ENCODE measurements at places on chromosomes 7 and 10.

DNA sequence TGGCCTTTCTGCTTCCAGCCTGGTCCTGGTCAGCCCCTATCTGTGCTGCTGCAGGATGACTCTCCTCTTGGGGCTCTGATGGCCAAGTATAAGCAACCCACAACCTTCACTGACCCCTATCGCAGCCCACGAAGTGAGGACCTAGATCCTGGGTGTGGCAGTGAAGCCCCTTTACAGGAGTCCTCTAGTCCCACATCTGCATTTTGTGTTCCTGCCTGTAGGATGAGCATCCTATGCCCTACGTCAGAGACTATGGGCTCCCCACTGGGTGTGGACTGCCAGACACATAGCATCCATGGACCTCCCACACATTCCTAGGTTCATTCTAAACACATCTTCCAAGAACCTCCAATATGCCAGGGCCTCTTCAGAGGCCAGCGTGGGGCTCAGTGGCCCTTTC lies 29.0 kb downstream of the ARHGAP22 start:
- DNase-seq: no peak

DNA sequence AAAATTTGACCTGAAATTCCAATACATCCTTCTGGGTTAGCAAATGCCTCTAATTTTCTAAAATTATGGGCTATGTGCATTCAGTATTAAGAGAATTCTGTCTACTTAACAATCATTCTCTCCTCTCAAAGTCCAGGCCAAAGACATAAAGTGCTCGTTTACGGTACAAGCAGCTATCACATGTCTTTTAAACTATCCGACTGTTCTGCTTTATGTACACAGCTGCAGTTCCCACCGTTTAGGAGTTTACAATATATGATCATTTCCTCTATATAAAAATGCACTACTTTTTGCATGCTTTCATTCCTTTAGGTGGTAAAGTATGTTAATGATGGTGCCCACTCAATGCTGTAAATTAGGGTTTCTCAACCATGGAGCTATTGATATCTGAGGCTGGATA lies 34.0 kb downstream of the CDK6 start:
- no peak for DNase-seq

GRCh38 chr10:72329290-72330068 lies 25.2 kb downstream of the DNAJB12 start:
- DNase-seq: no peak

- DNase-seq: no peak
Measured at GRCh38 chr7:94513565-94513860, 3.9 kb downstream of the CASD1 start.

- no peak for DNase-seq
Measured at GRCh38 chr7:85010306-85010705, 176.6 kb downstream of the SEMA3D start.

DNA sequence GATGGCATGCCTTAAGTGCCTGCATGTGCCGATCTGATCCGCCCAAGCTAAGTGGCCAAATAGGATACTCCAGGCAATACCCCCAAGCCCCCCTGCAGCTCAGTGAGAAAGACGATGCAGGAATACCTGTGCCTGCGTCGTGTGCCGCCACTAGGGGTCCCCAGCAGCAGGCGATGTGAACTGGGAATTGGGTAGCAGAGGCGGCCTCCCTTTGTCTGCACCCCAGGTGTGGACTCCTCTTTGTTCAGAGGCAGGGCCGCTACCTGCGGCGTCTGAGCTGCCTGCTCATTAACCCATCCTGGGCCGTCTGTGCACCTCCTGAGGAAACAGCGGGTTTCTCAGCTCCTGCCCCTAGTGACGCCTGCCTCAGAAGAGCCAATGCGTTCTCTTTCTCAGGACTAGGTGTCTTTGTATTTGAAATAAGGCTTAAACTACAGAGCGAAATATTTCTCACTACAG lies 4.8 kb upstream of the CHN2 start:
- DNase-seq: no peak

DNA sequence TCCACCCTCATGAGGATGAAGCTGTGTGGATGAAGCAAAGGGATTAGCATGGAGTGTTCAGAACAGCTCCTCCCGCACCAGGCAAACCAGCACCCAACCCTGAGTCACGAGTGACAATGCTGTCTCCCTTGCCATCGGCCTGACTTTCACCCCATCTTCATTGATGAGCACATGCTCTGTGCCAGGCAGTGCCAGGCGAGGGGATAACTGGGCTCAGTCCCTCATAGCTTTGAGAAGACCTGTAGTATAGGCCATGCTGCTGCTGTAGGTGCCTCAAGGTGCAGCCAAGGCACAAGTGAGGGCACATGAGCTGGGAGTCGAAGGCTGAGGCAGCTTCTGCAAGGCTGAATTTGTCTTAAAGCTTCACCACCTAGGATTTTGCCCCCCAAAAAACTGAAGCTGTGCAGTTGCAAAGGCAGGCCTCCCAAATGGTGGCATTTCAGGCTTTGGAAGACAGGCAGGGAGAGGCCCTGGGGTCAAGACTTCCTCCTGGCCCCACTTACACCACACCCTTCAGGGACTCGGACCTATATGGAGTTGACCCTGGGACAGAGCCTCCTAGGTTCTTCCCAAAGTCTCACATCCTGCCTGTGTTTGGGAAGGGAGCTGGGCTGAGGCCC lies 54.2 kb upstream of the GDF10 start:
- no peak for DNase-seq

DNA sequence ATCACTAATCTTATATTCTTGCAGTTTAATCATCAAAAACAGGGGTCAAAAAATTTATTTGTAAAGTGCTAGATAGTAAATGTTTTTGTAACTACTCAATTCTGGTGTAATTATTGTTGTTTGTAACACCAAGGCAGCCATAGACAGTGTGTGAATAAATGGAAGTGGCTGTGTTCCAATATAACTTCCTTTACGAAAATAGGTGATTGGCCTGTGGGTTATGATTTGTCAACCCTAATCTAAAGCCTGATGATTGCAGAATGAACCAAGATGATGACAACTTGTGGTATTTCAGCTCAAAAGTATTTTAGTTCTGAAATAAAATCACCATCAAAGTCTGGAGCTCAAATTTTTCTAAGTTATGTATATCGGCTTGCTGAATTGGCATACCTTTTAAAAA lies 34.4 kb upstream of the ETV1 start:
- DNase-seq: no peak

All from AG09319 (cell line).